Activated CD4-positive, alpha-beta memory T cell treated with anti-CD3 and anti-CD28 coated beads, Interleukin-2, amount 10 ng/mL, durations not matched to agents 7 days and 5 days (primary cell): ENCODE measurements at places on chromosomes 7 and 10.
A peak's percentile ranks its signal among the peaks of the same experiment; 100 is the strongest.

- peak; percentile 77 for DNase-seq
Observed at GRCh38 chr7:131501422-131501821, 55.0 kb downstream of the PODXL start.

DNA sequence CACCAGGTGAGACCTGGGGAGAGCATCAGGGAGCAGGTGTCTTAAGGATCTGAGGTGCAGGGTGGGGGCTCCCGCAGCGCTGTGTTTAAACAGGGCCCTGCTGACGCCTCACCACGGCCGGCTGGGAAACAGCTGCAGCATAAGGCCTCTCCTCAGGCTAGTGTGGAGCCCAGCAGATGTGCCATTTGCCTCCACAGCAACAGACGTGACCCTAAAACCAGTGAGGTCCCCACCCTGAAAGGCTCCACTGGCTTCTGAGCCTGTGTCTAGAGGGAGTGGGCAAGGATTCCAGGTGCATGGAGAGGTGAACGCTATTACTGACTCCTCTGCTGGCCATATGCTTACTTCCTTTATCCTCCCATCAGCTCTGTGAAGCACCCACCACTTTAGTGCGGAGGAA is 47.8 kb downstream of the SYPL1 start:
- DNase-seq, result no peak

GRCh38 chr10:49183596-49184542 is 4.3 kb downstream of the TMEM273 start:
- peak; percentile 62 for DNase-seq

GRCh38 chr7:39621784-39622411 is 1.5 kb upstream of the RALA start:
- no peak for DNase-seq

DNA sequence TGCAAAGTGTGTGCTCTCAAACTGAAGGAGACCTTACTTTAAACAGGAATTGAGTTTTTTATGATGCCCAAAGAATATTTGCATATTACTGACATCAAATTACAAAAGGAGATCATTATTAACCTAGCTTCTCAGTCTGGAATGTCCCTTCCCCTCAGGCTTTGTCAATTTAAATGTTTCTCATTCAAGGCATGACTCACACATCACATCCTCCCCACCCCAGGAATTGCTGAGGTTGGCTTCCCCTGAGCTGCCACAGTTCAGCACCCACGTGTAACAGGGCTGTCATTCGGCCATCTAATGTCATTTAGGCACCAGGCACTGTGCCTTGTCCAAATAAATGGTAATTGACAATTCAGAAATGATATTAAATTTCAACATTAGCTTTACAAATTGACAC is 305.9 kb upstream of the MGMT start:
- DNase-seq, result no peak

DNA sequence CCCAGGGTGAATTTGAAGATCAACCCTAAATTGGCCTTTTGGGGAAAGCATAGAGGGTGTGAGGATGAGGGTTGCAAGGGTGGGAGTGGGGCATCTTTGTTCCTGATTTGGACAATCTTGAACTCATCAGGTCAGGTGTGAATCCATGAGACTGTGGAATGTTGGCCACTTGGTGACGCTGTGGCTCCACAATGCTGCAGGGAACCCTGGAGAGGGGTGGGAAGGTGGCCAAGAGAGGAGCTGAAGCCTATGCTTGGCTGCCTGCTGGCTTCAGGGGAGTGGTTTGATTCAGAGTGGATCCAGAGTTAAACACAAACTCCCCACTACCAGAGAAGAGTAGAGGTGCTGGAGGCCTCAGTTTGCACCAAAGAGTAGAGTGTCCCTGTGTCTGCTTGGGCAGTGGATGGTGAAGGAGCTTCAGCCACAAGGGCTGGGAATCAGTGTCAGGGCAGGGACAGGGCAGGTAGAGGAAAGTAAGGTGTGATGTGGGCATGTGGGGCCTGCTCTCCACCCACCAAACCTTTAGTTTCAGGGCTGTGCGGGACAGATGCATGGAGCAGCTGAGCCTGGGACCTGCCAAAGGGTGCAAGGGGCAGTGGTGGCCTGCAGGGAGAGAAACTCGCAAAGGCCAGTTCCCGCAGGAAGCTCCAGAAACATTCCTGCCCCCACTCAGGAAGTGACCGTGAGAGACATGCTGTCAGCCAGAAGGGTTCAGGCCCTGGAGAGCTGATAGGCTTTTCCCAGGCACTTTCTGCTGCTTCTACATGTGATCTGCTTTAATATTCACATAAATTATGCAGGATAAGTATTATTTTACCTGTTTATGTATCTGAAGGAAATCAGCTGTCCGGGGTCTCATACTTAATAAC is 81.0 kb upstream of the PRSS58 start:
- DNase-seq, result no peak

DNA sequence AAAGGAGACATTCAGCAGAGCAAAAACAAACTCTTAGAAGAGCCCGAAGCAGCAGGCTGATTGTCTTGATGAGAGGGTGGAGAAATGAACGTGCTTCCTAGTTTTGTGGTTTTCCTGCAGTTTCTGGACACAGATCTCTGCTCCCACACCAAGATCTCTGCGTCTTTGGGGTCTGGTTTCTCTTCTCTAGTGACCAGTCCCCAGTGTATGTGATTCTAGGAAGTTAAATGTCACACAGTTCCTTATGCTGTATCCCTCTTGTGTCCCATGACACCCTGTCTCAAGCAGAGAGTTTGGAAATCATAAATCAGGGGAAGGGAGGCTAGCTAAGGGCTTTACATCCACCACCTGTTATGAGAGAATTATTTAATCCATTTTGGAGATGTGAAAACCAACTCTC is 55.4 kb upstream of the KLF14 start:
- DNase-seq, result no peak

DNA sequence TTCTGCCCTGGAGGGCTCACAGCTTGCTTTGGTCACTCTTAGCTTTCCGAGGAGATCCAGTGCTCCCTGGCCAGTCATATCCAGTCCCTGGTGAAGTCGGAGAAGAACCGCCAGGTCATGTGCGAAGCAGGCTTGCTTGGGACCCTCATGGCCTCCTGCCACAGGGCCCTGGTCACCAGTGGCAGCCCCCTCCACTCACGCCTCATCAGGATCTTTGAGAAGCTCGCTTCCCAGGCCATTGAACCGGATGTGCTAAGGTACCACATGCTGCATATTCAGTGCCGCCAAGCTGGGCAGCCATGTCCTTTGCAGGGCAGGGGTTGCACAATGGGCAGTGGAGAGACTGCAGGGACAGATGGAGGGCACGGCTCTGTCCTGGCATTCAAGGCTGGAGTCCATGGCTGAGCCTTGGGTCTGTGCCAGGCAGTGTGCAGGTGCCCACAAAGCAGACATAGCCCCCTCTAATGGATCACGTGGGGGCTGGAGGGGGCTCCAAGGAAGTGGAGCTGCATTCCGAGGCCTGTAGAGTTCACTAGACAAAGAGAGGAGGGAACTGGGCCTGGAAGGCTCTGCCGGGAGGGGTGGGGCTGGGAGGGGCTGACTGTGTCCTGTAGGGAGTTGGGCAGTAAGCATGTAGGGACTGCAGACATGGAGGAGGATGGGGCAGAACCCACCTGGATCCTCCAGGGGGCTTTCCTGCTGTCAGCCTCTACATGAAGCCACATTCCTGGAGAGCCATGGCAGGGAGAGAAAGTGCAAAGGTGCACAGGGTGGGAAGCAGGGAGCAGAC is 89.9 kb downstream of the WDFY4 start:
- no peak for DNase-seq

- DNase-seq, result no peak
Observed at GRCh38 chr7:99002148-99002826, 124.0 kb downstream of the TRRAP start.

GRCh38 chr7:138902161-138902560 is 79.0 kb downstream of the KIAA1549 start:
- DNase-seq, result no peak

GRCh38 chr7:136251826-136252225 is 274.7 kb upstream of the MTPN start:
- no peak for DNase-seq

GRCh38 chr7:118111347-118111746 is 72.6 kb upstream of the LSM8 start:
- no peak for DNase-seq

DNA sequence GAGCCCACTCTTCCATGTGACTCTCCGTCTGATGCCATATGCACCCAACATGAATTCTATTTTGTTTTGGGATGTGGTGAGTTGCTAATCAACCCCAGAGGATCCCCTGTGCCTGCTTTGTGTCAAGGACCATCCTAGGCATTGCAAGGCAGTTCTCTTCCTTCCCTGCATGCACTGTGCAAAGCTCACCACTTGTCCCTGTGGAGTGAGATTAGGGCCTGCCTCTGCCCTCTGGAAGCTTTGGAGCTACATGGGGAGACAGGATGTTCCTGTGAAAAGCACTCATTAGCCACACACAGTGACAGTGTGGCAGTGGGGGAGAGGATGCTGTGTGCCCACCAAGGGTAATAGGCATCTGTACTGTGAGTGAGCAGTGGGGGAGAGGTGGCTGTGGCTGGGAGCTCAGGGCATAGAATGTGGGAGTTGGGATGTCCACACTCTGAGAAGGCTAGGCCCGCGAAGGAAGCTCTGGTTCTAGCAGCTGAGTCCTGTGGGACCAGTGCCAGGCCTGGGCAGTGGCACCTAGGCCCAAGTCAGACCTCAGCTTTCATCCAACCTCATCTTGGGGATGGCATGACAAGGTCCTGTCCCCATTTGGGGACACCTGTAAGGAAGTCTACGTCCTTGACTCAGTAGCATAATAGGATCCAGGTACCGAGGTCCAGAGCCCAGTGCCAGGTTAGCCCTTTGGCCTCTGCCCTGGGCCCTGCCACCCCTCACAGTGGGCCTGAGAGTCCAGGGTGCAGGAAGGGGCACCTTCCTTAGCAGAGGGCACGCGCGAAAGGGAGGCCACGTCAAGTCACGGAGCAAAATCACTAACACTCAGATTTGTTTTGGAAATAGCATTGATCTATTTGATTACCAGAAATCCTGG is 6.6 kb downstream of the ADRA2A start:
- DNase-seq, result peak; percentile 14

DNA sequence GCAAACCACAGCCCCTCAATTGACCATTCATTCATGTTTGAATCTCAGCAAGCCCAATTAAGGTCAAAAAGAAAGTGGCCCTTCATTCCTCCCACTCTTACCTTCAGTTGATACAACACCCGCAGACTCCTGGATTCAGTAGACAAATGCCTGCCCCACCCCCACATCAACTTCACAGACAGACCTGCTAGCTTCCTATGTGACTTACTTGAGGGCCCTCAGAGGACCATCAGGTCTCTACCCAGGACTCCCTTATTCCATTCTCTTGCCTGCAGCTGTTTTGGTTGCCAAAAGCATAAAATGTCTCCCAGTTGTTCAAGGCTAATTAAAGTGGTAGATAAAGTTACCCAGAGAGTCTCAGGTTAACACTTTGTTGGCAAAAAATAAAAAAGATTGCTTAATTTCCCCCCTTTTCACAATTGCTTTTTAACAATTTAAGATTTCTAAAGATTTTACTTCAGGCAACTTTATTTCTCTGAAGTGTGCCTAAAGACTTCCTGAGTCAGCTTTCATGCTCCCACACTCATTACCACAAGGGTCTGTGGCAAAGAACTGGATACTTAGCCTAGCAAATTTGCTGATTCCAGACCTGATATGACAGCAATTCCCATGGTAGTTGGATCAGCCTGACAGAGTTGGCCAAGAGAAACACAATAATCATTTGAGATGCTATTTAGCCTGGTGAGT is 3.3 kb upstream of the MTERF1 start:
- DNase-seq, result no peak

DNA sequence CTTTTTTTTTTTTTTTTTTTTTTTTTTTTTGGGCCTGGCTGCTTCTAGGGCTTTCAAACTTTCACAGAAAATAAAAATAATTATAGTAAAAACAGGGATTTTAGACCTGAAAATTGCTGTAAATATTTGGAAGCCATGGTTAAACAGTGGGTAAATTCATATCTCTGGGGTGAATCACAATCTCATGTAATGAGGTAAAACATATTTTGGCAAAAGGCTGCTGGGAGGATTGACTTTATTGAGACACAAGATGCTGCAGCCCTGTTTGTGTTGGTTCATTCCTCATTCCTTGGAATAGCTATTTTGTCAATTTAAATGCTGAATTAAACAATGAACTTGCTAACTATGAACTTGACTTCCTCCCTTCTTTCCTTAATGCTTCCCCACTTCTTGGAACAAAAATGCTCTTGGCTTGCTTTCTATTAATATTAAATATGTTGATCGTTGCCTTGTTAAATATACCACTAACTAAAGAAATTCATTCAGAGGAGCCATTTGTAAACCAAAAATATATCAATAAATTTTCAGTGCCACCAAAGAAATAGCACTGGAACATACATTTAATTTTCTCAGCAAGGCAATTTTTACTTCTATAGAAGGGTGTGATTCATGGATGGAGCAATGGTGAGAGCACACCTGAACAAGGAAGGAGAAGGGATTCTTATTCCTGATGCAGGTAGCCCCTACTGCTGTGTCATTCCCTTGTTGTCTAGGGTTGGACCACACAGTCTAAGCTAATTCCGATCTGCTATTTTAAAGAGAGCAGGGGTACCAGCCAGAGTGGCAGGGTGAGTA is 24.6 kb downstream of the AGK start:
- DNase-seq, result no peak

DNA sequence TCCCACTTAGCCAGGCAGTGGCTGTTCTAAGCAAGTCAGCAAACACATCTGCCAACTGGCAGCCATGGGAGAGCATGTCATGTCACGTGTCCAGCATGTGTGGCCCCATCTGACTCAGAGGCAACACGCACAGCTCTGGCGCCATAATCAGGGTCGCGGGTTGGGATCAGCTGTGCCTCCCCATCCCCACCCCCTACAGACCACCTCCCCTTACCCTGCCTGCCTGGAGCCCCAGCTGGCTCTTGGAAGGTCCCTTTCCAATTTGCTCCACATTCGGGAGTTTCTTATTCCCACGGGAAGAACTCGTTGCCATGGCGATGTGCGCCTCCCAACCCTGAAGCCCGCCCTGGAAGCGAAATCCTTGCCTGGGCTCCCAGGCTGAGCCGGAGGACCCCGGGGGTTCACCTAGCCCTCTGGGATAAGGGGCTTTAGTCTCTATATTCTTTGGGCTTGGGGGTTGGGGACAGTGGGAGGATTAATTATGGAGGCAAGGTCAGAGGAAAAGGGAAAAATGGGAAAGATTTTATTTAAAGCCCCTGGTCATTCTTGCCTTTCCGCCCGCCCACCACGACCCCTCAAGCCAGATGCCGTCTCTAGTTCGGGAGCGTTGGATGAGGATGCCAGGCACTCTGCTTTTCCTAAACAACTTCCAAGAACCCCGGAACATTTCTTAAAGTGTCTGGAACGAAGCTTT is 283.7 kb downstream of the ZEB1 start:
- peak; percentile 12 for DNase-seq

GRCh38 chr7:155694851-155695250 is 50.4 kb downstream of the RBM33 start:
- DNase-seq, result no peak

DNA sequence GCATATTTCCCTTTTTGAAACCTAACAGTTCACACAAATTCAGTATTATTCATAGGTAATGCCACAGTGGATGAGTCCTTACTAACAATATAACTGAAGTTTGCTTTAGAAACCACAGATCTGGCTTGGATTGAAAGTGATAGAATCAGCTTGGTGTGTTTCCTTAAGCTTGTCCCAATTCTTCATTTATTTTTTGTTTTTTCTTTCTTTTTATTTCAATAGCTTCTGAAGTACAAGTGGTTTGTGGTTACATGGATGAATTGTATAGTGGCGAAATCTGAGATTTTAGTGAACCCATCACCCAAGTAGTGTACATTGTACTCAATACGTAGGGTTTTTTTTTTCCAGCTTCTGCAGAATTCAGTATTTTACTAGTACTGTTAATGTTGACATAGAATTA is 518.2 kb upstream of the SEMA3D start:
- no peak for DNase-seq

- no peak for DNase-seq
Observed at GRCh38 chr10:128664729-128665128, 538.5 kb upstream of the MKI67 start.

GRCh38 chr10:22693371-22693784 is 21.0 kb downstream of the PIP4K2A start:
- no peak for DNase-seq
